ENCODE measurements at places on chromosomes 2 and 18.

DNA sequence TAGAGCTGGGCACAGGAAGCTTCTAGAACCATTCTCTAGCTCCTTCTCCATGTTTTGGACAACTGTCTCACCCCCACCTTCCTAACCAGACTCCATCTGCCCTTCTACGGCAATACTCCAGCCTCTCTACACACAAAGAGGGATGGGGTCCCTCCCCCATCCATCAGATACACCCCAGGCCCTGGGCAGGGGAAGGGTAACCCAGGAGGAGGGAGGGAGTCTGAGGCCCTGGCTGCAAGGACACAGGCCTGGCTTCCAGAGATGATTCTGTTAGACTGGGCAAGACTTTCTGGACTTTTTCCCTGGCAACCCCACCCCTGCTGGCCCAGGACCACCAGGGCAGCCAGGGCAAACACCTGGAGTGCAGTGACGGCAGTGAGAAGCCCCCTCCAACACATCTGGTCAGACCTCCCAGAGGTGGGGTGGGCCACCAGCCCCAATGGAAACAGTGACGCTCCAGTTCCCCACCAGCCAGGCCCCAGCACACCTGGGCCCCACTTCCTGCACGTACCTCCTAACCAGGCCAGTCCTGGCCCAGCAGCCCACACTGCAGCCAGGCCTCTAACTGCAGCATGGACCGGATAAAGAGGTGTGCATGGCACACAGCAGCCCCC is 6.5 kb downstream of the CYP26B1 start:
- H3K4me3 ChIP-seq: no peak overlapping the region
- peaks cover 25% of the 10 kb centered on the region for H3K27me3 ChIP-seq
- no peak overlapping the region for H3K27ac ChIP-seq

DNA sequence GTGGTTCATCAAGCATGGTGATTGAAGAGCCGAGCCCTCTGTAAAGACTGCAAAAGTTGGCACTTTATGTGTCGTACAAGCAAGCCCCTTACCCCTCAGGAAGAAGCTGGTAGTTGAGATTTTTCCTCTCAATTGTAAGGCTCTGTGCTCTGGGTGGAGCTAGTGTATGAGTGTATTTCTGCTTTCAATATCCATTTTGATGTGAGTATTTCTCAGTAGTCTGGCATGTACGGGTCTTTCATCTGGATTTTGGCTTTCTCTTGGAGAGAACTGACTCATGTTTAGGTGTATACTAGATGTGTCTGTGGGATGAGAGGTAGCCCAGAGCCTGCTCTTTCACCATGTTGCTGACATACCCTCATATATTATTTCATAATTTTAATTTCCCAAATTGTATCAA is 406.6 kb upstream of the KCNJ3 start:
- no peaks in the 10 kb centered on the region for H3K27me3 ChIP-seq
- H3K4me1 ChIP-seq: no peaks in the 10 kb centered on the region
- DNase-seq: no peak
- no peaks in the 10 kb centered on the region for H3K36me3 ChIP-seq

GRCh38 chr2:147714582-147714981 is 130.2 kb upstream of the ACVR2A start:
- H3K27ac ChIP-seq: no peak overlapping the region
- H3K36me3 ChIP-seq: no peaks in the 10 kb centered on the region
- no peak overlapping the region for H3K4me3 ChIP-seq
- DNase-seq: no peak

DNA sequence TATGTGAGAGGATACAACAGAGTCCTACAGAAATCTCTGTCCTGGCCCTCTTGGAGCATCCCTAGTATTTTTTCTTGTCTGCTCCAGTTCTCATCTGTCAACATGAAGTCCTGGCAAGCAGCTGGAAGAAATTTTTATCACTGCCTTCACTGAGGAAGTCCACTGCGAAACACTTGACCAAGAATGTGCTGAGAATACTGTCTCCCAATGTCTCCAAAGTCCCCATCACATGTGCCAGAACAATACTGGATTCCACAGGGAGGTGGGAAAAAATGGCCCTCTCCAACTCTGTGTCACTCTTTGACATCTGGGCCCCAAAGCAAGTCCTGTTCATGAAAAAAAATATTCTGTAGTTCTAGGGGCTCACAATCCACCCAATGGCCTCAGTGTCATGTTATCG is 32.8 kb upstream of the PGAP1 start:
- H3K4me3 ChIP-seq: no peak overlapping the region
- no peak overlapping the region for H3K27ac ChIP-seq
- H3K4me1 ChIP-seq: peaks cover 44% of the 10 kb centered on the region
- DNase-seq: no peak

DNA sequence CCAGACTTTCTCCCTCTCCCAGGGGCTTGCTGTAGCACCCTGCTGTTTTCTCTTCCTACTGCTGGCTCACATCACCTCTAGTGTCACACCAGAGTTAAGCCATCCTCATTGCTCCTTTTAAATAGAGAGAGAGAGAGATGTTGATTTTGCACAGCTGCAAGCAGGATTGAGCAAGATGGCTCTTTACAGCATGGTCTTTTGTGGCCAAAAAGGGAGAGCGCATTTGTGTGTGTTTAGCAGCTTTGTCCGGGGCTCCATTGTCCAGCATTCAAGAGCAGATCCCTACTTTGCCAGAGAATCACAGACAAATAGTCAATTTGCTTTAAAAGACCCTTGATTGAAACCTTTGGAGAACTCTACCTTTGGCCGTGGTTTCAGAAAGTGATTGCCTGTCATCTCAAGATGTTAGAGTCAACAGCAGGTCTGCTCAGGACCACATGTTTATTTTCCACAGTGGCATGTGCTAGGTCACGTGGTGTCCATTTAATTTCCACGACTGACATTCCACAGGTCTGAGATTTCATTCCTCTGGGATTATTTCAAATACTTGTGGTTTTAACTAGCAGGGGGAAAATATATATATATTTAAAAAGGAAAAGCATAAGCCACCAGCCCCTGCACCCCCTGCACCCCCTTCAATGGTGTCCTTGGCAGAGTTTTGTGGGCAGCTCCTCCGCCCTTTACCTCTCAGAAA is 359.9 kb upstream of the SLC14A2 start:
- H3K27ac ChIP-seq: no peak overlapping the region
- no peaks in the 10 kb centered on the region for H3K36me3 ChIP-seq
- H3K4me1 ChIP-seq: no peaks in the 10 kb centered on the region
- peaks cover 3% of the 10 kb centered on the region for H3K27me3 ChIP-seq
- no peak overlapping the region for H3K4me3 ChIP-seq

DNA sequence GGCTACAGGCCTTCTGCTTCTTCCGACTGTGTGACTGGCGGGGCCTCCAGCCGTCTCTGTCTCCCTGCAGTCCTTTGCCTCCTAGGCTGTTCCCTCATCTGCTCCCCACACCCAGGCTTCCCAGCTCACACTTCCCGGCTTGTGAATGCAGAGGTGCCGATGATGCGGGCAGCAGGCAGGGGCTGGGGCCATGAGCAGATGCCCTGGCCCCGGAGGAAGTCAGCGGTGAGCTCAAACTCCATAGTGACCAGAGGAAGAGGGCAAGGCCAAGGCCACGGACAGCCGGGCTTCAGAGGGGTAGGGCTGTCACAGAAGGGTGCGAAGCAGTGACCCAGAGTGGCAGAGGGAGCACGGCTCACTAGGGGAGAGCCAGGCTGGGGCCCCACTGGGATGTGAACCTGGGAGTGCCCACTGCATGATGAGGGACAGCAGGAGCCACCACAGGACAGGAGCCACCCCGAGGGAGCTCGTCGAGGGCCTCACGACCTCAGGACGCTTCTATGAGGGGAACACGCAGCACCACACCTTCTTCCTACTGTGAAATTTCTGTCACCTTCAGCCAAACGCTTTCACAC is 515.9 kb downstream of the EIPR1 start:
- no peaks in the 10 kb centered on the region for H3K27me3 ChIP-seq
- no peak overlapping the region for H3K4me3 ChIP-seq
- H3K4me1 ChIP-seq: no peaks in the 10 kb centered on the region
- DNase-seq: no peak
- no peaks in the 10 kb centered on the region for H3K36me3 ChIP-seq
- no peak overlapping the region for H3K27ac ChIP-seq

GRCh38 chr2:128552806-128553551 is 234.3 kb upstream of the HS6ST1 start:
- H3K27ac ChIP-seq: no peak overlapping the region
- no peaks in the 10 kb centered on the region for H3K36me3 ChIP-seq
- H3K4me3 ChIP-seq: no peak overlapping the region
- no peak for DNase-seq

DNA sequence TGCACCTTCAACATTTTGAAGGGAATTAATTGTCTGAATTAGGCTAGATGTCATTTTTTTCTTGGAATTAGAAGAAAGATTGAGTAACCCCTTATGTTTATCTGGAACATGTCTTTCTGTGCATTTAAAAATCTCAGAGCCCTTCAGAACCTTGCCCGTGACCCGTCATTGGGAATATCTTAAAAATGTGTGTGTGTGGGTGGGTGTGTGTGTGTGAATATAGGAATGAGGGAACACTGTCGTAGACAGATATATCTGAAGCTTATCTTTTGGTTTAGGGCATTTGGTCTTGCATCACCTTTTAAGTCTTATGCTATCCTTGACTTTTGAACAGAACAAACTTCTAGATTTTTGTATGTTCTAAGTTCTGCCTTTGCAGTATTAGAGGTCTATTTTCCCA is 13.5 kb upstream of the IL1RL1 start:
- no peak overlapping the region for H3K4me3 ChIP-seq
- peaks cover 13% of the 10 kb centered on the region for H3K36me3 ChIP-seq
- no peak overlapping the region for H3K27ac ChIP-seq
- DNase-seq: no peak
- peaks cover 2% of the 10 kb centered on the region for H3K27me3 ChIP-seq
- peaks cover 66% of the 10 kb centered on the region for H3K4me1 ChIP-seq

GRCh38 chr2:20314562-20315501 is 35.8 kb downstream of the PUM2 start:
- DNase-seq: no peak
- H3K27me3 ChIP-seq: no peaks in the 10 kb centered on the region
- peaks cover 41% of the 10 kb centered on the region for H3K36me3 ChIP-seq

GRCh38 chr18:39564716-39565115 is 1999.1 kb upstream of the CELF4 start:
- no peaks in the 10 kb centered on the region for H3K36me3 ChIP-seq
- H3K27ac ChIP-seq: no peak overlapping the region
- no peaks in the 10 kb centered on the region for H3K4me1 ChIP-seq
- DNase-seq: no peak

DNA sequence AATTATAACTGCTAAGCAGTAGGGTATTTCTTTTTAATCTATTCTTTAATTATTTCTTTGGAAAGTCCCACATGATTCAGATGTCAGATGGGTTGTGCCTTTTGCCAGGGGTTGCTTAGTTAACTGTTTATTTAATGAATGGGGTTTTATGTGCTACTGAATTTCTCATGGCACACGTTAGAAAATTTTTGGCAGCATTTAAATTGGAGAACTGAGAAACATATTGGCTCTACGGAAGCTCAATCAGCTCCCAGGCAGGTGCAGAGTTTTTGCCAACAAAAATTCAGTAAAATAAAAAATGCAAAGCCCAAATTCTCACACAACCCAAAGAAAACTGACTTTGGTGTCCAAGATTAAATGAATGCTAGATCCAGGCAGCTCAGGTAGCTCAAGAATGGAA is 467.2 kb downstream of the NRXN1 start:
- no peaks in the 10 kb centered on the region for H3K36me3 ChIP-seq
- H3K4me3 ChIP-seq: no peak overlapping the region
- no peaks in the 10 kb centered on the region for H3K4me1 ChIP-seq
- H3K27ac ChIP-seq: no peak overlapping the region
- no peaks in the 10 kb centered on the region for H3K27me3 ChIP-seq
- no peak for DNase-seq

DNA sequence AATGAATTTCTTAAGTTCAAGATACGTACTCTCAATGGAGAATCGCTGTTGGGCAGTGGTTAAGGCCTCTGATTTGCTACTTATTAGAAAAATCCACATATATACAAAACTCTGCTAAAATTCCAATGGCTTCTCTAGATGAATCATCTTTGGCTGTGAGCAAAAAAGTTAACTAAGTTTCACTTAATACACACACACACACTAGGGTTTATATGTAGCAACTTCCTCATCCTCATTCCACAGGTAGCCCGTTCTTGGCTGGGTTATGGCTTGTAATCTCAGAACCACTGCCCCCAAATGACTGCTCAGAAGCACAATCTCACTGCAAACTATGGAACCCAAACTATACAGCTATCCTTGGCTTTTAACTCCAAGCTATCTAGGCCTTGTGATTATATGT is 99.7 kb downstream of the SMAD2 start:
- H3K4me1 ChIP-seq: peaks cover 11% of the 10 kb centered on the region
- H3K27me3 ChIP-seq: no peaks in the 10 kb centered on the region
- no peak overlapping the region for H3K4me3 ChIP-seq
- peaks cover 42% of the 10 kb centered on the region for H3K36me3 ChIP-seq

DNA sequence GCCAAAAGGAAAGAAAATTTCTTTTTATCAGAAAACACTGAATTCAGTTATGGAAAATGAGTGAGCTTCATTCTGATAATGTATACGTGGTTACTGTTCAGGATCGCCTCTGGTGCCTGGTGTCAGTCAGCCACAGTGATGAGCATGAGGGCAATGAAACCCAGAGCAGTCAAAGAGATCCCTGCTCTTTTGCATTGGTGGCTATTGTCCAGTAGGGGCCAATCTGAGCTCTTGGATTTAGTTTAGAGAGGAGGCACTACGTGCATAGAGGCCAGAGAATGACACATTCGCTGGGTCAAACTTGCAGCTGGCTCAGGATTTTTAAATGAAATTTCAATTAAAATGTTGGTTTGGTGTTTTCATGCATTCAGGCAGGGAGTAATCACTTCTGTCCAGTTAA is 522.9 kb downstream of the TMEM182 start:
- no peaks in the 10 kb centered on the region for H3K36me3 ChIP-seq
- DNase-seq: no peak
- H3K27ac ChIP-seq: no peak overlapping the region
- no peaks in the 10 kb centered on the region for H3K4me1 ChIP-seq
- H3K4me3 ChIP-seq: no peak overlapping the region

DNA sequence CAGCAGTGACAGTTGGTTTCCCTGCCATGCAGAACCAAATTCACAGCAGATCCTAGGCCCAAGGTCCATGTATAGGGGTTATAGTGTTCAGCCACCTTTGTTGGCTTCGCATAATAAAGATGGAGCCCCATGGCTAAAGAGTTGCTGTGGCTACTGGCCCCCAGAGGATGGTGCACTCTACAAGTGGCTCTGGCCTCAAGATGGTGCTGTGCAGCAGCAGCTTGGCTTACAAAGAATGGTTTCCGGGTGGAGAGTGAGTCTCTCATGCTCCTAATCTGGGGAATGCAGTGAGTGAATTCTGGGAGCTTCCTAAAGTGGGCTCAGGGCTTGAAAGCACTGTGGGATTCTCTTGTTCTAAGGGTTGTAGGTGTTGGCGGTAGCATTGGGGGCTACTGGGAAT is 1199.7 kb downstream of the CNTNAP5 start:
- H3K4me3 ChIP-seq: no peak overlapping the region
- no peak for DNase-seq
- H3K27me3 ChIP-seq: no peaks in the 10 kb centered on the region
- no peaks in the 10 kb centered on the region for H3K36me3 ChIP-seq
- H3K27ac ChIP-seq: no peak overlapping the region

DNA sequence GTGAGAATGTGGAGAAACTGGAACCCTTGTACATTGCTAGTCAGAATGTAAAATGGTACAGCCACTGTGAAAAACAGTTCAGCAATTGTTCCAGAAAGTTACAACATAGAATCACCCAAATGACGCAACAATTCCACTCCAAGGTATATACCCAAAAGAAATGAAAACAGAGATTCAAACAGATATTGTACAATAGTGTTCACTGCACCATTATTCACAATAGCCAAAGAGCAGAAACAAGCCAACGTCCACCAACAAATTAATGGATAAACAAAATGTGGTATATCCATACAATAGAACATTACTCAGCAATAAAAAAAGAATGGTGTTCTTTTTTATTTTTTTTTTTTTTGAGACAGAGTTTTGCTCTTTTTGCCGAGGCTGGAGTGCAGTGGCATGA is 10.9 kb downstream of the CLASP1 start:
- peaks cover 29% of the 10 kb centered on the region for H3K36me3 ChIP-seq
- no peak overlapping the region for H3K4me3 ChIP-seq
- no peaks in the 10 kb centered on the region for H3K27me3 ChIP-seq
